ENCODE measurements at places on chromosomes 1 and 21. TPM values are rescaled to one million over a fixed set of nuclear protein-coding genes. Genes with fewer than 3 reads are reported as not detected.

The HENMT1 gene
- 10.8 TPM for total RNA-seq

DNA sequence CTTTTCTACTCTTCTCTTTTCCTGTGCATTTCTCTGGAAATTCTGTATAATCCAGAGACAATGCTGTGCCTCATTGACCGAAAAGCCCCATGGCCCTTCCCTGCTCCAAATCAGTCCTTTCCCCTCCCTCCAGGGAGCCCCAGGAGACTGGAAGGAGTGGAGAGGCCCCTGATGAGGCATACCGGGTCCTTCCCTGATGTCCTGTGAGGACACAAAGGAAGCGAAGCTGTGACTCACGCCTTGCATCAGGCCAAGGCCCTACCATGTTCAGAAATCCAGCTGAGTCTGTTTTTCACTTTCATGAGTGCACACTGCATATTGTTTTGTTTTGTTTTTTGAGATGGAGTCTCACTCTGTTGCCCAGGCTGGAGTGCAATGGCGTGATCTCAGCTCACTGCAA is 38.7 kb upstream of the BECN2 start:
- DNase-seq: no peak

- DNase-seq: no peak
Observed at GRCh38 chr21:45125357-45125756, 51.0 kb downstream of the ADARB1 start.

The PRXL2B gene
- 25.6 TPM for total RNA-seq

DNA sequence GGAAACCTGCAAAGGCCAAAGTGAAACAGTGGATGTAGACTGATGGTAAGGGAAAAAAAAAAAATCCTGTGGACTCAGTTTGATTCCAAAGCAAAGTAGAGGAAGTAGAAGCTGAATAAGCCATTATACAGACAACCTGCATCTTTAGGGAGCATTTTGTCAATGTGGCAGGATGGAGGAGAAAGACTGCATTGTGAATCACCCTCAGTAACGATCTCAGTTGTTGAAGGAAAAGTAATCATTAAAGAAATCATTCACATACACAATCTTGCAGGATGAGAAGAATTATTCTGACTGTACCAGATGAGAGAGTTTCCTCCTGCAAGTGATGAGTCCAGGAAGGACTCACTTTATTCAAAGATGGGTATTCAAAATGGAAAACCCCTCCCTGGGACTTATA is 45.1 kb upstream of the TRIM67 start:
- DNase-seq: no peak

The S100A11 gene
- 741 TPM for total RNA-seq

The FNBP1L gene
- total RNA-seq: 48.3 TPM

The LCE1F gene
- not detected for total RNA-seq

DNA sequence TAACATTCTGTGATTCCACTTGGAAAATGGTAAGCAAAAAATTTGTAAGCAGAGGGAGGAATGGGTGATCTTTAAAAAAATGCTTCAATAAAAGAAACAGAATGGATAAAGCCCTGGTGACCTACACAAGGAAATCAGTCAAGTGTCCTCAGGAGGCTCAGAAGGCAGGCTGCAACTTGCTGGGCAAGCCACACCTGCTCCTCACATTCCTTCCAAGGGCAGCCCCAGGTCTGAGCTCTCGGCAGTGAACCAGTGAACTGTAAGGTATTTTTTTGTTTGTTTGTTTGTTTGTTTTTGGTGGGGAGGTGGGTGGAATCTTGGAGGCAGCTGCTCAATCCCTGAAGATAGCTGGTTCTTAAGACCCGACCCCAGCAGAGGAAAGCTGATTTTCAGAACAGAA is 4.4 kb downstream of the TACSTD2 start:
- no peak for DNase-seq

The LAMC2 gene
- total RNA-seq: 13.8 TPM

The EXO1 gene
- total RNA-seq: 11.5 TPM

DNA sequence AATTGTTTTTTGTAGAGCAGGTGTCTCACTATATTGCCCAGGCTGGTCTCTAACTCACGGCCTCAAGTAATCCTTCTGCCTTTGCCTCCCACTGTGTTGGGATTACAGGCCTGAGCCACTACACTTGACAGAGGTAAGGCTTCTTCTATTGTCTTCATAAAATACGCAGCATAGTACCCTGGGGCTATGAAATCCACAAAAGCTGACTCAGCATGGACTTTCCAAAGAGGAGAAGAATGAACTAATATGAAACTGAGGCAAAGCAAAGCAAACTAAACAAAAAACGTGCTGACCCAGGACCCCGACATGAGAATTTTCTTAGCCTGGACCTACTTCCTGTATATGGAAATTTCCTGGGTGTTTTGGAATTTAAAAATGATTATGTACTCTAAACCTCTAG is 18.5 kb upstream of the ATP13A2 start:
- no peak for DNase-seq

DNA sequence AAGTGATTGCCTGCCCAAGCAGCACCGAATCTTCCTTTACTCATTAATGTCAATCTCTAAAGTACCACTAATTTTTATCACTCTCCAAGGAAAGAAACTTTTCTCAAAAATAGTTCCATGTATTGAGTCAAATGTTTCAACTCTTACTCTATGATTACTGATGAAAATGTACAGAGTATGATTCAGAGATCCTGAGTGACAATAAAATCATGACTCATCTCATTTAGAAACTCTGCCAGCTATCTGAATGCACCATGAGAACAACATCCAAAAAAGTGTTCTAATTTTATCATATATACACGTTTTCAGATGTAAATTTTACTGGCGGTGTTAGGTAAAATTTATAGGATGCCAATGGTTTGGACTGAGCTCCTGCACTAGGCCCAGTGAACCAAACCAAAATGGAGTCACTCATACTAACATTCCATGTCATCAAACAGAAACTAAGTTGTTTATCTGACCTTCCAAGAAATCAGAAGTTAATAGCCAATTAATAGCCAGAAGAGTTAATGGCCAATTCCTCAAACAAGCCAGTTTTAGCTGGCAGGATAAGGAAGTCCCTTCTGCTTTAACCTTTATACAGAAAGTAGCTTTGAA is 22.6 kb downstream of the PLPPR5 start:
- DNase-seq: no peak

- DNase-seq: no peak
Observed at GRCh38 chr1:64581843-64582185, 111.9 kb downstream of the CACHD1 start.

DNA sequence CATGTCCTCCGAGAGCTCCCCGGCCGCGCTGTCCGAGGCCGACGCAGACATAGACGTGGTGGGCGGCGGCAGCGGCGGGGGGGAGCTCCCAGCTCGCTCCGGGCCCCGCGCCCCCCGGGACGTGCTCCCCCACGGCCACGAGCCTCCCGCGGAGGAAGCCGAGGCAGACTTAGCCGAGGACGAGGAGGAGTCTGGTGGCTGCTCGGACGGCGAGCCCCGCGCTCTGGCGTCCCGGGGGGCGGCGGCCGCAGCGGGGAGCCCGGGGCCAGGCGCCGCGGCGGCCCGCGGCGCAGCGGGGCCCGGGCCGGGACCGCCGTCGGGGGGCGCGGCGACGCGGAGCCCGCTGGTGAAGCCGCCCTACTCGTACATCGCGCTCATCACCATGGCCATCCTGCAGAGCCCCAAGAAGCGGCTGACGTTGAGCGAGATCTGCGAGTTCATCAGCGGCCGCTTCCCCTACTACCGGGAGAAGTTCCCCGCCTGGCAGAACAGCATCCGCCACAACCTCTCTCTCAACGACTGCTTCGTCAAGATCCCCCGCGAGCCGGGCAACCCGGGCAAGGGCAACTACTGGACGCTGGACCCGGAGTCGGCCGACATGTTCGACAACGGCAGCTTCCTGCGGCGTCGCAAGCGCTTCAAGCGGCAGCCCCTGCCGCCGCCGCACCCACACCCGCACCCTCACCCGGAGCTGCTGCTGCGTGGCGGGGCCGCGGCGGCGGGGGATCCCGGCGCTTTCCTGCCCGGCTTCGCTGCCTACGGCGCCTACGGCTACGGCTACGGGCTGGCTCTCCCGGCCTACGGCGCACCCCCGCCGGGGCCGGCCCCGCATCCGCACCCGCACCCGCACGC is 547 bp downstream of the FOXD2 start:
- no peak for DNase-seq

DNA sequence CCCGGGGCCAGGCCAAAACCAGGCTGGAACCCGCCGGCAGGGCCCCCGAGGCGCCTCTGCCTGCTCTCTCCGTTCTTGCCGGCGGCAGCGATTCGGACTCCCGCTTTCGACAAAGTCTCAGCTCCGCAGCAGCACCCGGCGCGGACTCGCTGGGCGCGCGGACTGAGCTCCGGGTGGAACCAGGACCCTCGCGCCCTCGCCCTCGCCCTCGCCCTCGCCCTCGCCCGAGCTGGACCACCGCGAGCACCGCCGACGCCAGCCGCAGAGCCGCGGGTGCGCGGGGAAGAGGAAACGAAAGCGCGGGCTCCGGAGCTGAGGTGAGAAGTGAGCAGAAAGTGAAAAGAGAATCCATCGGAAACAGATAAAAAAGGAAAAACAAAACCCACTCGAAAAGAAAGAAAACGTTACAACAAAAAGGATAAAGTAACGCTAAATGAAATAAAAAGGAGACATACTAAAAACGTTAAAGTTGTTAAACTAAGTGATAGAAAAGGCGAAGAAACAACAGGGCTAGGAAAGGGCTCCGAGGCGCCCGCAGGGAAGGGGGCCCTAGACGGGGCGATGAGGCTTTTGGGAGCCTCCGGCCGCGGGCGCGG is 64.9 kb downstream of the MEF2D start:
- DNase-seq: no peak
